ENCODE measurements at places on chromosomes 5 and 9.
A peak's percentile ranks its signal among the peaks of the same experiment; 100 is the strongest.

GRCh38 chr5:87997662-87998061, 271.0 kb downstream of the TMEM161B start:
- no peak for DNase-seq

- no peak for DNase-seq
Measured at GRCh38 chr5:103561685-103562452, 720 bp downstream of the NUDT12 start.

DNA sequence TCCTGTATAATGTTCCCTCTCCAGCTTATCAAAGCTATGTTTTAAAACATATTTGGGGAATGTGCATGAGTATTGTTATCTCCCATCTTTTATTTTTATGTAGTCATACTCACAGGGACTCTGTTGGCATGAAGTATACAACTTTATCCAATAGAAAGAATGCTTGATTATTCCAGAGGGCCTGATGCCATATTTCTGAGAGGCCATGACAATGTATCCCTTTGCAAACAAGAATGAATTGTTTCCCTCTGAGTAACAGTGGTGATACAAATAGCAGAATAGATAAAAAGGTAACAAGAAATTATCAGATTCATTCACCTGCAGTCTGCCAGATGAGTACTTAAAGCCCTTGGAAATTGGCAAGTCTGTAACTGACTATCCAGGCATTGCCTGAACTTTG, 125.9 kb downstream of the PLK2 start:
- DNase-seq, result no peak

GRCh38 chr5:110034056-110034600, 344.4 kb downstream of the MAN2A1 start:
- DNase-seq, result no peak

DNA sequence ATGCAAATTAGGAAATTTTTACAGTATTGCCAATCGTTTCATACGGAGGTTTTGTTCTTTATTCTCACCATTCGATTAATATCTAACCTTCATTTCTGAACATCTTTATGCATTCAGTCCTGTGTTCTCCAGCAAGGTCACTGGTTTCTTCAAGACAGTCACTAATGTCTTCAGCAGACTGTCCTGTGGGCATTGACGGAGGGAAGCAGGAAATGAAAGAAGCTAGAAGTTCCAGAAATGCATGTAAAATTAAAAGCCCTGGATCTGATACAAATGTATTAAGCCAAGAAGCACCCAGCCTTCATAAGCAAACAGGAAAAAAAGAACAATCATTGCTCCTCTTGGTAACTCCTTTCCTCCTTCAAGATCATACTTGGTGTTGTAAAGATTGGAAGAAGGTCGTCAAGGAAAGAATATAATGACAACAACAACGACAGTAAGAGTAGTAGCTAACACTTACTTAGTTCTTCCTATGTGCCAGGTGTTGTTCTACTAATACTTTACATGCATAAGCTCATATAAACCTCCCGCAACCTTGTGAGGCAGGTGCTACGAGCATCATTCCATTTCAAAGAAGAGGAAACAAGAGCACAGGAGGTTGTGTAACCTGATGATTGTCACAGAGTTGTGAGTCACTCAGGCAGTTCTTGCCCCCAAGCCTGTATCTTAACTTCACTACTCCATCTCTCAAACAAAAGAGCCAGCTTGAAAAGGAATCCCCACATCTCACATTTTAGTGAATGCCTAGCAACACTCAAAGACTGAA, 59.9 kb upstream of the CER1 start:
- DNase-seq, result no peak

DNA sequence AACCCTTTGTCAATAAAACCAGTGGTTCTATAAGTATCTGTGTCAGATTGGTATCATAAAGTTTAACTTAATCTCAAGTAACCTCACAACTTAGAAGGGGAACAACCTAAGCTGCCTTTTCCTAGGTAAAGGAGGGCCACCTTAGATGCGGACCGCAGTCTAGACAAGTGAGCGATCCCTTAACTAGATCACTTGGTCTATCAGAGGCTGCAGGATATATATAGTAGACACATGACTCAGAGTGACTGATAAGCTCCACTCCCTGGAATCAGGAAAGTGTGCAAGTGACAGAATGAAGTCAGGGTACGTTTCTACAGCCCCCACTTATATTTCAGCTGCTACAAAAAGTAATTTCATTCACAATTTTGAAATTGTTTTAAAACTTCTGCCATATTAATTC, 7.4 kb downstream of the REEP5 start:
- no peak for DNase-seq

DNA sequence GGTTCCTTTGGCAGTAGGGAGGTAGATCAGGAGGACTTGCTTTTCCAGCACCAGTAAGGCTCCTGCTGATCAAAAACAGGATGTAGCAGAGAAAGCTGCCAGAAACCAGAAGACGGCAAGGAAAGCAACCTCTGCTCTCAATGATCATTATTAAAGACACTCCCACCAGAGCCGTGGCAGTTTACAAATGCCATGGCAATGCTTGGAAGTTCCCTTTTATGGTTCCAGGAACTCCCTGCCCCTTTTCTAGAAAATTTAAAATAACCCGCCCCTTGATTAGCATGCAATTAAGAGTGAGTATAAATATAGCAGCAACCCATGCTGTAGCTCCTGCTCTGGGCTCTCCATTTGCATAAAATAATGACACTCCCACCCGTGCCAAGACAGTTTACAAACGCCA, 16.1 kb downstream of the EQTN start:
- DNase-seq, result no peak

DNA sequence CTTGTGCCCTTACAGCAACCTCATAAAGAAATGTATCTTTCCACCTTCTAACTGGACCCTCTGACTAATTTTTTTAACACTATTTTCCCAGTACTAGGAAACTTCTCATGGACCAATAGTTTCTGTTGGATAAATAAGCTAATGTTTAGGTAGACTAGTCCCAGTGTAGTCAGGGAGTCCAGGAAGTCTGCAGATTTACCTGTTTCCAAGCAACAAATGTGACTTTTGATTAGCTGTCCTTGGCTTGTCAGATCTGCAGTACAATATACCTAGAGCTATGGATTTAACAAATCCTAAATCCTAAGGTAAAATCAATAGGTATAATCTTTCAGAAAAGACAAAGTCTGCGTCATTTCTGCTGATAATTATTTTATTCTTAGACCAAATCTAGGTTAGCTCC, 55.7 kb downstream of the FAM174A start:
- DNase-seq, result no peak

- DNase-seq, result no peak
Measured at GRCh38 chr9:6051511-6051950, 36.1 kb upstream of the RANBP6 start.

DNA sequence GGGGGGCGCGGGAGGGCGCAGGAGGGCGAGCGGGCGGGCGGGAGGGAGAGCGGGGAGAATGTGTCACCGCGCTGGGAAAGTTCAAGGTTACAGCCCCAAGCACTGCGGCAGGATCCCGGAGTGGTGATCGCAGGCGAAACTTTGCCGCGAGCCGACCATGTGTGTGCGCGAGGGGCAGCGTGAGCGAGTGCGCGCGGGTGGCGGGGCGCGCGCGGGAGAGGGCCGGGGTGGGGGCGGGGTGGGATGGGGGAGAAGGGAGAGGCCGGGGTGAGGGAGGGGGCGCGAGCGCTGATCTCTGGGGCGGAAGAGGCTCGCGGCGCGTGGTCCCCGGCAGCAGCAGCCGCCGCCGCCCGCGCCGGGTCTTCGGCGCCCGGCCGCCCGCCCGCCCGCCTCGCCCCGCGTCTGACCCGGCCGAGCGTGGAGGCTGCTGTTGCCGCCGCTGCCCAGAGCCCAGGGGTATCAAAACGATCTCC, at the start of gene NFIB:
TSS of gene NFIB (minus strand) at position 191 of the 473 bp plus-strand sequence. CDS start 630 bp downstream, outside the sequence.
- DNase-seq, result peak; percentile 49

All from stomach (tissue), 19 donors.